CD4-positive, alpha-beta T cell (primary cell): ENCODE measurements at places on chromosomes 7 and 10.

GRCh38 chr10:123848564-123849457 lies 42.8 kb downstream of the CPXM2 start:
- DNase-seq: no peak

DNA sequence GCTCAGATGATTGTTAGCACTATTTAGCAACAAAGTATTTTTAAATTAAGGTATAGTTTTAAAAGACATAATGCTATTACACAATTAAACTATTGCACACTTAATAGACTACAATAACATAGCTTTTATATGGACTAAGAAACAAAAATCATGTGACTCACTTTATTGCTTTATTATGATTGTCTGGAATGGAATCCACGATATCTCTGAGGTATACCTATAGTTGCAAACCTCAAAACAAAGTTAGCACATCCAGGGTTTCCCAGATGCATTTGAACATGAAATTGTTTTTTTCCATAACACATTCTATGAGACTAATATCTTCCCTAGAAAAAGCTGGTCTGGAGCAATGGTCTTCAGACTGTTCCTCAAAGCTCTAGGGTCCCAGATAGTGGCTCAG lies 18.3 kb upstream of the RPEL1 start:
- DNase-seq: no peak

- no peak for DNase-seq
These were observed 57.5 kb downstream of the IPMK start for GRCh38 chr10:58210160-58210559.

DNA sequence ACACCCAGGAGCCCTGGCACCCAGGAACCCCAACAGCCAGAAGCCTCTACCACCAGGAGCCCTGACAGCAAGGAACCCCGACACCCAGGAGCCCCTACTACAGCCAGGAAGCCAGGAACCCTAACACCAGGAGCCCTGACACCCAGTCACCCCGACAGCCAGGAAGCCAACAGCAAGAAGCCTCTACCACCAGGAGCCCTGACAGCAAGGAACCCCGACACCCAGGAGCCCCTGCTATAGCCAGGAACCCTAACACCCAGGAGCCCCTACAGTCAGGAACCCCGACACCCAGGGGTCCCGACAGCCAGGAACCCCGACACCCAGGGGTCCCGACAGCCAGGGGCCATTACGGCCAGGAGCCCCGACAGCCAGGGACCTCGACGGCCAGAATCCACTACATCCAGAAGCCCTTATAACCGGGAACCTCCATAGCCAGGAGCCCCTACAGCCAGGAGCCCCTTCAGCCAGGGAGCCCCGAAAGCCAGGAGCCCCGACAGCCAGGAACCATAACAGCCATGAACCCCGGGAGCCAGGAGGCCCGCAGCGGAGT lies 440 bp upstream of the GLRX3 start:
- DNase-seq: peak; percentile 38

DNA sequence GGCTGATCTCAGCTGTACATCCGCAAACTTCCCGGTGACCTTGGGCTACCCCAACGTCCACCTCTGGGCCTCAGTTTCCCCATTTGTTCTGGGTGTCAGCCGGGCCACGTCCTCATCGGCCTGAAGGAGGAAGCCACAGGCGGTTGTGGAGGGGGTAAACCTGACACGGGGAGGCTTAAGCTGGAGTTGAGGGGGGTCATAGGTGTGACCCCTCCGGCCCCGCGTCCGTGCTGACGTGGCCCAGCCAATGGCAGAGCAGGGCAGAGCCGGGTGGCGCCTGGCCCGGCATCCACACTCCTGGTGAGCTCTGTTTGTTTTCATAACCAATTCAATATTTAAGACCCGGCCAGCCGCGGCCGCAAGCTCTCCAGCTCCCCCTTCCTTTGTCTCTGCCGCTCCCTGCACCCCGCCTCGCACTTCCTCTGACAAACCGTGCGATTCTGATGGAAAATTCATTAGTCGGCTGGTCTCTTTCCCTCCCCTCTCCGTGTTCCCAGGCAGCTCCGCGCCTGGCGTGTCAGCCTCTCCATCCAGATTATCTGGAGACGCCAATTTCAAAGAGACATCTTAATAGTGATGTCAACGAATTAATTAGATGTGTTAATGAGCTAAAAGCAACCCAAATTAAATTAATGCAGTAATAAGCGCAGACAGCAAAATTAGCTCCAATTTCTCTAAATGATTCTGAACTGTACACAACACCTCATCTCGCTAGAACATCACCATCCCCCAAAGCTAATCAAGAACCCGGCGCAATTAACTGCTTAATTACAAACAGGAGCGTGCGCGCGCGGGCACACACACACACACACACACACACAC lies 55.4 kb downstream of the MICALL2 start:
- no peak for DNase-seq

DNA sequence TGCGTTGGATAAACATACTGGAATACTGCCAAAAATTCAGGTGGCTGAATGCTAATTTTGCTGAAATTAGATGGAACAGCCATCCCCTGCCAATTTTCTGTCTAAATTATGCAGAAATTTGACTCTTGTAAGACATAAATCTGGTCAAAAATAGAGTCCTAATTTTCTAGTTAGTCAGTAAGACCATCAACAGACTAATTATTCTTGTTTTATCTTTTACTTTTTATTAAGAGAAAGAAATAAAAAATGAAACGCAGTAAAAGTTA lies 110.3 kb upstream of the GATA3 start:
- DNase-seq: no peak

DNA sequence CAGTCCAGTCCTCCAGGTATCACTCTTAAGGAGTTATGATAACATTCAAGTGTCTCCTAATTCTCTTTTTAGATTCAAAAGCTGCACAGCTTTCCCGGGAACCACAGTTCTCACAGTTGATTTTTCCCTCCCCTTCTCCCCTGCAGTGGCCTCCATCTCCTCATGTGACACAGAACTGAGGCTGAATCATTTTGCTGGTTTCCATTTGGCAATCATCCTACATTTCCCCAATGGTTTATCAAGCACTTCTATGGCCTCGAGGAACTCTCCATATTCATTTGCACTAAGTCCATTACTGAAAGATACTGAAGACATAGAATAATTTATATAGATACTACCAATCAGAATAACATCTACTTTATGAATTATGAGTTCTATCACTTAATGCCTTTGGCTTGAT lies 484.9 kb downstream of the GPAM start:
- no peak for DNase-seq

DNA sequence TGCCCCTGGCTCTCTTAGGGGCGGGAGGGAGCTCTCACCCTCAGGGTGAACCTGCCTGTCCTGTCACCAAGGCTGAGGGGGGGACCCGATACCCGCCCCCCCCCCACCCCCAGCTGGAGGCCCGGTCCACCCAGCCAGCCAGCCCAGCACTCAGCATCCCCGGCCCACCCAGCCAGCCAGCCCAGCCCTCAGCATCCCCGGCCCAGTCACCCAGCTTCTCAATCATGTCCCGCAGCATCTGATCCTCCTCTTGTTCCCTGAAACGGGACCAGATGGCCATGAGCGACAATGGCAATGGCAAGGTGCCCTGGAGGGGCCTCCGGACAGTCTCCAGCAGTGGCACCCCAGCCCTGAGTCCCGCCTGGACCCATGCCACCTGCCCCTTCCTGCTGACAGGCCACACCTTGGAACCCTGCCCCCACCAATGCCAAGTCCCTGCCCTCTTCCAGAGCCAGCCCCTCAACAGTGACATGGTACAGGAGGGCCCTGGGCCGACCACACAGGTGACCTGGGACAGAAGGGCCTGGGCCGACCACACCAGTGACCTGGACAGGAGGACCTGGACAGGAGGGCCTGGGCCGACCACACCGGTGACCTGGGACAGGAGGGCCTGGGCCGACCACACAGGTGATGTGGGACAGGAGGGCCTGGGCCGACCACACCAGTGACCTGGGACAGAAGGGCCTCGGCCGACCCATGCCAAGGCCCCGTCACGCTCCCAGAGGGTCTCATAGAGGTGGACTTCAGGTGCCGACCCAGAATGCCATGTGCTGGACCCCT lies 24.2 kb downstream of the MICALL2 start:
- no peak for DNase-seq

DNA sequence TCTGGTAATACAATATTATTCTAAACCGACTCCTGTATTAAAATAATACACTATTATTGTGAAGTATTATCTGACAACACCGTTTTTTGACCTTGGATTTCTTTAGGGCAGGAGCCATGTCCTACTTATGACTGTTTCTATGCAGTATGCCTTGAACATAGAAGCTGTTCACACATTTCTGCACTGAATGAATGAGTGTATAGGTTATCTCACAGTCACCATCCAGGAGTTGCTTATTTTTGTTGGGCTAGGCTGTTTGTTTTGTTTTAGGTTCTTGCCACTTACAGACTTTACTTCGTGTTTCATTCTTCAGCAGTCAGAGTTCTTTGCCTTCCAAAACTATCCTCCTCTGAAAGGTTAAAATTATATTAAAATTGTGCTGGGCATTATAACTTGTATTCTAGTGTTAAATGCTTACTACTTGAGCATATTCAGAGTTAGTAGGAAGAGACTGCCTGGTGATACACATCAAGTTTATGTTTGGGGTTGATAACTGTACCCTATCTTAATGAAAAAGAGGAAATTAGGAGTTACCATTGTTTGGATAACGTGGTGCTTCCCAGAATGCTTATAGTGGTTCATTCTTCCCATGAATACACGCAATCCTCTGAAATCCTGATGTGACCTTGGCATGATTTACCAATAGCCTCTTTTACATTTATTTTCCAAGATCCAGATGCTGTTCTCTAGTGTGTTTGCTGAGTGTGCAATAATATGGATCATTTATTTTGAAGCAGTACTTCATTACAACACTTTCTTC lies 1.7 kb downstream of the RALA start:
- DNase-seq: no peak

- DNase-seq: no peak
These were observed 148.7 kb downstream of the BMPER start for GRCh38 chr7:34054075-34054474.

DNA sequence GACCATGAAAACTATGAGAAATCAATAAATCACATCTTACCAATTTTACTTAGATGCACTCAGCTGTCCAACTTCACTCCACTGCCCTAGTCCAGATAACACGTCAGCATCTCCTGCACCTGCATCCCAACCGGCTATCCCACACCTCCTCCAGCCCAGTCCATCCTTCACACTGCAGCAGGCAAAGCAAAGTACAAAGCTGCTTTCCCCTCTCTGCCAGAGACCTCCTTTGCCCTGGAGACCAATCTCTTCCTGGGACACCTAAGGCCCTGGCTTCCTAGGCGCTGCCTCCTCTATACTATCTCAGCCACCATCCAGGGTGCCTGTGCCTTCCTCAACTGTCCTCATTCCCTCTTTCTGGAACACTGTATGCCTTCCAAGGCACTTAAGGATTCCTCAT lies 90.3 kb upstream of the DDC start:
- no peak for DNase-seq

GRCh38 chr7:46508583-46508982 lies 587.5 kb upstream of the IGFBP3 start:
- no peak for DNase-seq

DNA sequence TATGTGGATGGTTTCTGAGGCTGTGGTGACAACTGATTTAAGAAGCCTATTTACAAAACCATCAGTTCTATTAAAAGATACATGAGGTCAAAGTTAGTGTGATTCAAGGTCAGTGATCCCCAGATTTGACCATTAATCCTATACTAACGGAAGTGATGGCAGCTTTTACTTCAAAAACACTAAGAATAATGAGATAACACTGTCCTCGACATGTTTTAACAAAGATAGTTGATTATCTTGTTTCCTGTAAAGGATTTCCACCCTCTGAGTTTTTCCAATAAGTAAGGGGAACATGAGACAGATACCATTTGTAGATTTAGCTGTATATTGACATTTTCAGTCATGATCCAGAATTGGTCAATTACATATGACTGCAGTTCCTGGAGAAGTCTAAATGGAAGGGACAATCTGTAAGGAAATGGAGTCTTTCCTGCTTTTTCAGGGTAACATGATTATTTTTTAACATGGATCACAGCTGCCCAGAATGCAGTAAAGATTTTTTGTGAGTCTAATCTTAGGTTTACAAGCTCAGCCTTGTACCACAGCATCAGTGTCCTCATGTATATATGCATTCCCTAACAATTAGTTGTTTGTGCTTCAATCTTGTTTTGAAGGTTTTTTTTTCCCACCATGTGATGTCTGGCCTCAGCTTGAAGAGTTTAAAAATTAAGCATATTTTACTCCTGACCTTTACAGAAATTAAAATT lies 188.0 kb downstream of the PPP1R9A start:
- DNase-seq: no peak

- no peak for DNase-seq
These were observed 59.2 kb upstream of the GLCCI1 start for GRCh38 chr7:7909376-7909775.

- DNase-seq: no peak
These were observed 34.1 kb downstream of the ACADSB start for GRCh38 chr10:123042708-123043408.

DNA sequence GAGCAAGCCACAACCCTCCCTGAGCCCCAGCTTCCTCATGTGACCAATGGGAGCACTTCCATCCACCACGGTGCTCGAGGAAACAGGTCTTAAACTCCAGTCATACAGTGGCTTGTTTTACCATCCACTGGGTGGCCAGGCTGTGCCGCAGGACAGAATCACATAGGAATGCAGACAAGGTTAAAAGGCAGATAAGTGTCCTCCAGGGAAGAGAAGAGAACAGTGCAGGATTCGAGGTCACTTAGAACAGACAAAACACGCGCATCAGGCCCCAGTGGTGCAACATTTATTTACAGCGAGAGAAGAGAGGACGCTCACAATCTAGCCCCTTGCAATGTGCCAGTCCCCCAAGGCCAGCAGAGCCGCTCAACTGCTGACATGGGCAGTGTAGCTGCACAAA lies 92.8 kb downstream of the TMEM130 start:
- DNase-seq: no peak

DNA sequence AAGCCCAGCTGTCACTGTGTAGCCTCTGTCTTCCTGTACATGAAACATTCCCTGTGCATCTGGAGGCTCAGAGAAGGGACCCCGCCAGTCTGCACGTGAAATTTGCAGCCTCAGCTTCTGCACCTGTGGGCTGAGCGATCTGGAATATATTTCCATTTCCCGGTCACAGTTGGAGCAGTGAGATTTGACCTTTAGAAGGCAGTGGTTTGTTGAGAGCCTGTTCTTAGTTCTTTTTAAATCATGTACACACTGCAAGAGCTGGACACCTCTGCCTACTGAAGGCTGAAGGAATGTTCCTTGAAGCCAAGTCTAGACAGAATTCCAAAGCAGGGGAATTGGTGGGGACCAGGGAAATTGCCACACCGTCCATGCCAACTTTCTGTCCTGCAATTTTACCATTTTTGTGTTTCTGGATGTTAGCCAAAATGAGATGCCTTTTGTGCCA lies 706.6 kb downstream of the INHBA start:
- no peak for DNase-seq

DNA sequence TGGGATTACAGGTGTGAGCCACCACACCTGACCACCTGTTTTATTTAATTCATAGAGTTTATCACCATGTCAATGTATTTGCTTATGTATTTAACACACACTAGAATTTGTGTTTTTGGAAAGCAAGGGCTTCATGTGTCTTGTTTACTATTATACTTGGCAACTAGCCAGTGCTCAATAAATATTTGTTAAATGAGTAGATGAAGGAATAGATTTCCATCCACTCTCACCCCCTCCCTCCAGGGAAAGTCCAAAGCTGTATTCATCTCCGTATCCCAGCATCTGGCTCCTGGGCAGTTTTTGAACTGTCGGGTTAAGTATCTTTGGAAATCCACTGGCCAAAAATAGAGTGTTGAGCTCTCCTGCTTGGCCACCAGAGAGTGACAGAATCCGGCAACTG lies 4.6 kb upstream of the RADIL start:
- DNase-seq: no peak
